ENCODE measurements at places on chromosomes 16 and 17.

- H3K36me3 ChIP-seq: no peaks in the 10 kb centered on the region
- peak overlapping the region; percentile 97 for H3K27ac ChIP-seq
- DNase-seq: peak; percentile 68
- peaks cover 100% of the 10 kb centered on the region for H3K4me1 ChIP-seq
These were observed 22.3 kb downstream of the SAP30BP start for GRCh38 chr17:75689441-75689873.

- DNase-seq: no peak
- peaks cover 3% of the 10 kb centered on the region for H3K27me3 ChIP-seq
- peaks cover 30% of the 10 kb centered on the region for H3K4me1 ChIP-seq
These were observed 184.2 kb downstream of the COPRS start for GRCh38 chr17:31674717-31675349.

DNA sequence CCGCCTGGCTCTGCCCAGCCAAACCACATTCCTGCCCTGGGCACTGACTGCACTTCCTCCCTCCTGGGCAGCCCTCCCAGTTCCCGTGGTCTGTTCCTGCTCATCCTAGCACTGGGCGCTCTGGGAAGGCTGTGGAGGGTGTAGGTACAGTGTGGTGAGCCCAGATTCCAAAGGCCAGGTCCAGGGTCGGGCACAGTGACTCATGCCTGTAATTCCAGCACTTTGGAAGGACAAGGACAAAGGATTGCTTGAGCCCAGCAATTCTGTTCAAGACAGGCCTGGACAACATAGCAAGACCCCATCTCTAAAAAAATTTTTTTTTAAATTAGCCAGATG is 30.6 kb downstream of the C16orf74 start:
- H3K27me3 ChIP-seq: no peaks in the 10 kb centered on the region
- H3K4me1 ChIP-seq: peaks cover 31% of the 10 kb centered on the region
- H3K27ac ChIP-seq: no peak overlapping the region
- H3K4me3 ChIP-seq: no peak overlapping the region

DNA sequence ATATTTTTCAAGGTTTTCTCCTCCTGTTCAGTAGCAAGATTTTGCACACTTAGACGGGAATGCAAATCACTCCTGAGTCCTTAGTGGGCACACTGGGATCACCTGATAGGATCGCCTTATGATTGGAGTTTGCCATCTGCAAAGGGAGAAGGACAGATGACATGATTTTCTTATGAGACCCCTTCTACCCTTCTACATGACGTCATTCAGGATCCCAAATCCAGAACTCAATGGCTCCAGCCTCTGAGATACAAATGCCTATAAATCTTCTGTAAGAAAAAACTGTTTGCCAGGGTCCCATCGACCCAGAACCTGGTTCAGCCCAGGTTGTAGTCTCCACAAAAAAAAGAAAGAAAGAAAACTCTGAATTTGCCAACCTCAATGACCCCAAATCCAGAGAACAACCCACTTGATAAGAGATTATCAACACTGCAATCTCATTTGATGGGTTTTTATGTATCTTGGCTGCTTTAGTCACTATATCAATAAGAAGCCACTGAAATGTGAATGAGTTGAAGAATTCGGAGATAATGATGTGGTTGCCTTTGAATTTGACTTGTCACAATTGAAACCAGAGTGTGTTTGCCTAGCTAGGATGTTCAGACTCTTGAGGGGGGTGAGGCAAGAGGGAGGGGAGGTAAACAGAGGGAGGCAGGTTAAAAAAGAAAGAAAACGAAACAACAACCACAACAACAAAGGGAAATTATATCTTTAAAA is 6.7 kb downstream of the ZNF423 start:
- peaks cover 22% of the 10 kb centered on the region for H3K27me3 ChIP-seq
- no peak overlapping the region for H3K27ac ChIP-seq
- no peaks in the 10 kb centered on the region for H3K36me3 ChIP-seq
- no peak for DNase-seq

DNA sequence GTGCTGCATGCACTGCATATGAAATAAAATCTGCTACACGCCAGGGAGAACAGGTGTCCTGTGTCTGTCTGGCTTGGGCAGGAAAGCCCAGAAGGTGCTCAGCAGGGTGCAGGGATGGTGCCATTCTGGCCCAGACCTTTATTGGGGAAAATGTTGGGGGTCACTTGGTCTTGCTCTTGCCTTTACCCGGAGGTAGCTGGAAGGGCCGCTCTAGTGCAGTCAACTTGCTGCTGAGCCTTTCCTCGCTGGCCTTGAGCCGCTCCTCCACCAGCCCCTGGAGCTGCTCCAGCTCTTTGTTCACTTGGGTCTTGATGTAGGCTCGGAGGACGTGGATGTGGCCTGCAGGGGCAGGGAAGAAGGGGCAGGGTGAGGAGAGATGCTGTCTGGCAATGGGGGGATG is 4.5 kb downstream of the CFAP119 start:
- DNase-seq: no peak
- H3K27me3 ChIP-seq: no peaks in the 10 kb centered on the region
- H3K36me3 ChIP-seq: peaks cover 53% of the 10 kb centered on the region
- H3K4me3 ChIP-seq: no peak overlapping the region
- H3K4me1 ChIP-seq: peaks cover 12% of the 10 kb centered on the region

GRCh38 chr16:67883872-67884261 is 818 bp upstream of the NRN1L start:
- no peak overlapping the region for H3K4me3 ChIP-seq
- no peak overlapping the region for H3K27ac ChIP-seq
- peaks cover 16% of the 10 kb centered on the region for H3K4me1 ChIP-seq

GRCh38 chr16:88882358-88883030 is 16.0 kb upstream of the PABPN1L start:
- H3K27ac ChIP-seq: no peak overlapping the region
- no peak for DNase-seq
- H3K4me1 ChIP-seq: peaks cover 28% of the 10 kb centered on the region
- H3K27me3 ChIP-seq: no peaks in the 10 kb centered on the region

DNA sequence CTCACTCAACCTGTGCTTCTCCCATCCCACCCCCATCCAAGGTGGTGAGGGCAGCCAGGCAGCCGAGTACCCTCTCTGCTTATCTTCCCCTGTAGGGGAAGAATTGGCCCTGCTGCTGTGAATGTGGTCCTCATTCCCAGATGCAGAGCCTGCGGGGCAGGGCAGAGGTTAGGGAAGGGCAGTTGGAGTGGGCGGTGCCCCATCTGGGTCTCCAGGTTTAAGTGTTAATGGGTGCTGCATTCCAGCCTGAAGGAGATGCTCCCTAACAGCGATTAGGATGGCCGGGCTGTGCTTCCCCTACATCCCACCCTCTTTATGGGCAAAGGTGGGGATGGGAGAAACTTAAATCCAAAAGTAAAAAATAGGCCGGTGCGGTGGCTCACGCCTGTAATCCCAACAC is 12.1 kb downstream of the TMEM95 start:
- no peak overlapping the region for H3K27ac ChIP-seq
- no peaks in the 10 kb centered on the region for H3K36me3 ChIP-seq
- no peak overlapping the region for H3K4me3 ChIP-seq
- no peak for DNase-seq

- H3K36me3 ChIP-seq: no peaks in the 10 kb centered on the region
- no peak overlapping the region for H3K4me3 ChIP-seq
- no peak overlapping the region for H3K27ac ChIP-seq
- no peaks in the 10 kb centered on the region for H3K27me3 ChIP-seq
- peaks cover 39% of the 10 kb centered on the region for H3K4me1 ChIP-seq
These were observed 46.5 kb upstream of the CIBAR2 start for GRCh38 chr16:85158743-85159178.

- H3K36me3 ChIP-seq: no peaks in the 10 kb centered on the region
- no peak overlapping the region for H3K4me3 ChIP-seq
- H3K27me3 ChIP-seq: no peaks in the 10 kb centered on the region
- peaks cover 60% of the 10 kb centered on the region for H3K4me1 ChIP-seq
These were observed 45.8 kb upstream of the GSE1 start for GRCh38 chr16:85567101-85567866.

DNA sequence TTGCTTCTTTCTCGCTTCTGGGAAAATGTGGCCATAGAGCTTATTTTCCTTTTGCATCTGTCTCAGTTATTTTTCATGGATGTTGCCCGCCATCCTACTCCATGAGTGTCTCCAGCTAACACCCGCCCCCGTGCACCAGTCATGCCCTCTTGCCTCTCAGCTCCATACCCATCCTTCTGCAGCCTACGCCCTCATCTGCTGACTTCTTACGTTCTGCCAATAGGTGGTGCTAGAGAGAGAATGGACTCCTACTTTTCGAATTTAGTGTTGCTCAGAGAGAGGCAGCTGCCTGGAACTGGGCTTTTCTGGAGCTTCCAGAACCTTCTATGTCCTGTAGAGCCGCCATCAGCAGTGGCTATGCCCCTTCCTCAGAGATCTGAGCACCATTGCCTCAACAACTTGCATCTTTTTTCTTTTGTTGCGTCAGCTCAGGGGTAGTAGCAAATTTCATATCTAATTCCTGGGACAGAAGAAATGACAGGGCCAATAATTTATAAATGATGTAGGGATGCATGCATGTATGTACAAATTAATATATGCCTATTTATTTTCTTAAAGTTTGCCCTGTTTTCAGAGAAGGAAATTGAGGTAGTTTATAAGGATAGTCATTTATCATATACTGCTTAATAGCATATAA is 119.7 kb upstream of the MYOCD start:
- no peaks in the 10 kb centered on the region for H3K27me3 ChIP-seq
- DNase-seq: no peak
- H3K36me3 ChIP-seq: no peaks in the 10 kb centered on the region
- H3K27ac ChIP-seq: no peak overlapping the region
- H3K4me3 ChIP-seq: no peak overlapping the region
- no peaks in the 10 kb centered on the region for H3K4me1 ChIP-seq

- no peak overlapping the region for H3K4me3 ChIP-seq
- no peaks in the 10 kb centered on the region for H3K27me3 ChIP-seq
- no peaks in the 10 kb centered on the region for H3K36me3 ChIP-seq
- no peak overlapping the region for H3K27ac ChIP-seq
These were observed 97.5 kb downstream of the OR1D5 start for GRCh38 chr17:2965621-2966595.

DNA sequence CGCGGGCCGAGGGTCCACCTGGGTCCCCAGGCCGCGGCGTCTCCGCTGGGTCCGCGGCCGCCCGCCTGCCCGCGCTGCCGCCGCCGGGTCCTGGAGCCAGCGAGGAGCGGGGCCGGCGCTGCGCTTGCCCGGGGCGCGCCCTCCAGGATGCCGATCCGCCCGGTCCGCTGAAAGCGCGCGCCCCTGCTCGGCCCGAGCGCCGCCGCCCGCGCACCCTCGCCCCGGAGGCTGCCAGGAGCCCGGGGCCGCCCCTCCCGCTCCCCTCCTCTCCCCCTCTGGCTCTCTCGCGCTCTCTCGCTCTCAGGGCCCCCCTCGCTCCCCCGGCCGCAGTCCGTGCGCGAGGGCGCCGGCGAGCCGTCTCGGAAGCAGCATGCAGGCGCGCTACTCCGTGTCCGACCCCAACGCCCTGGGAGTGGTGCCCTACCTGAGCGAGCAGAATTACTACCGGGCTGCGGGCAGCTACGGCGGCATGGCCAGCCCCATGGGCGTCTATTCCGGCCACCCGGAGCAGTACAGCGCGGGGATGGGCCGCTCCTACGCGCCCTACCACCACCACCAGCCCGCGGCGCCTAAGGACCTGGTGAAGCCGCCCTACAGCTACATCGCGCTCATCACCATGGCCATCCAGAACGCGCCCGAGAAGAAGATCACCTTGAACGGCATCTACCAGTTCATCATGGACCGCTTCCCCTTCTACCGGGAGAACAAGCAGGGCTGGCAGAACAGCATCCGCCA is 504 bp downstream of the FOXC2 start:
- peaks cover 88% of the 10 kb centered on the region for H3K27me3 ChIP-seq
- H3K27ac ChIP-seq: peak overlapping the region; percentile 15
- H3K4me3 ChIP-seq: peak overlapping the region; percentile 45
- no peaks in the 10 kb centered on the region for H3K36me3 ChIP-seq
- peaks cover 36% of the 10 kb centered on the region for H3K4me1 ChIP-seq

- H3K4me3 ChIP-seq: no peak overlapping the region
- H3K27me3 ChIP-seq: no peaks in the 10 kb centered on the region
- H3K4me1 ChIP-seq: no peaks in the 10 kb centered on the region
- H3K27ac ChIP-seq: no peak overlapping the region
- no peaks in the 10 kb centered on the region for H3K36me3 ChIP-seq
- DNase-seq: no peak
These were observed 424.6 kb upstream of the C16orf82 start for GRCh38 chr16:26642047-26642664.

GRCh38 chr16:75927810-75928209 is 201.5 kb upstream of the CPHXL start:
- no peak overlapping the region for H3K4me3 ChIP-seq
- H3K27me3 ChIP-seq: no peaks in the 10 kb centered on the region
- H3K27ac ChIP-seq: no peak overlapping the region
- H3K4me1 ChIP-seq: no peaks in the 10 kb centered on the region

- peak overlapping the region; percentile 84 for H3K27ac ChIP-seq
- H3K27me3 ChIP-seq: no peaks in the 10 kb centered on the region
- peak overlapping the region; percentile 76 for H3K4me3 ChIP-seq
These were observed 977 bp downstream of the NAGPA start for GRCh38 chr16:5032748-5033167.

DNA sequence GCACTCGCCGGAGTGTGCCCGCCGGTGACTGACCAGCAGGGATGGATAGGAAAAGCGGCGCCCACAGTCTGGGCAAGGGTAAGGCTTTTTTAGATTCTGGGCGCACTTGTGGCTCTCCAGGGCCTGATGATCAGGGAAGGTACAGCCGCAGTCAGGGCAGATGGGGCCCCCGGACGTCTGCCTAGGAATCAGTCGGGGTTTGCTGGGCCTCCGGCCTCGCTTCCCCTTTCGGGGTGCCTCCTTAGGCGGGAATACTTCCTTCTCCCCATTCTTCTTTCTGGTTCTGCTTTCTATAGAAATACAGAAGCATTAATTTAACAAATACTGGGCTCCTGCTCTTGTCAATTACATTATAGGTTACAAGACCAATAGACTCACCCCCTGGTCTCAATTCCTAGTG is 5.0 kb downstream of the ZNF689 start:
- no peaks in the 10 kb centered on the region for H3K27me3 ChIP-seq
- peaks cover 24% of the 10 kb centered on the region for H3K4me1 ChIP-seq
- H3K27ac ChIP-seq: no peak overlapping the region
- no peak for DNase-seq

DNA sequence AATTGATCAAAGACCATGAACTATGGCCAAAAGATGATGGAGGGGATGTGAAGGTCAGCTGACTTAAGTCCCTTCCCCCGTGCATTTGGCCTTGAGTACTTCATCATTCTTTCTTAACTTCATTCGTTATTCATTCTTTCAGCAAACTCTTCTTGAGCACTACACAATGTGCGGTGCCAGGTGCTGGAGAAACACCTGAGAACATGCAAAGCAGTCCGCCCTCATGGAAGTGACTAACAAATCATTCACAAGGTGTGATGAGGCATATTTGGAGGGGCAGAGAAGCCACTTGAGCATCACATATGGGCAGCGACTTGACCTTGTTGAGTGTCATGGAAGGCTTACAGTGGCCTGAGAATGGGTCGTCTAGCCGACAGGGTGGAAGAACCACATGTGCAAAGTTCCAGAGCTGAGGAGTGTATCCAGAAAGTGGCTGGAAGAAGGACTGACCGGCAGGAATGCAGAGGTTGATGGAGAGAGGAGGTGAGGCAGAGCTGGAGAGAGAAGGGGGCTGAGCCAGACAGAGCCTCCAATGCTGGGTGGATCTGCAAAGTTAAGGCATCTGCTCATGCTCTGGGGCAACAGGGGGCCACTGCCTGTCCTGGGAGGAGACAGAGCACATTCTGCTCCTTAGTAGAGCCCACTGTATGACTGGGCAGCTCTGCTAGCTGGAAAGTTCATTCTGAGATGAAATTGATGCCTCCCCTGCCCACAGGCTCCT is 25.1 kb upstream of the EIF1 start:
- DNase-seq: no peak
- H3K27me3 ChIP-seq: no peaks in the 10 kb centered on the region
- H3K4me3 ChIP-seq: no peak overlapping the region

GRCh38 chr16:15980329-15980728 is 30.9 kb downstream of the ABCC1 start:
- H3K27me3 ChIP-seq: no peaks in the 10 kb centered on the region
- no peak for DNase-seq
- no peak overlapping the region for H3K4me3 ChIP-seq
- no peak overlapping the region for H3K27ac ChIP-seq
- H3K4me1 ChIP-seq: peaks cover 18% of the 10 kb centered on the region
- H3K36me3 ChIP-seq: no peaks in the 10 kb centered on the region

Measured in suprapubic skin (tissue), 4 donors.